ENCODE measurements at places on chromosomes 3 and 15.
A peak's percentile ranks its signal among the peaks of the same experiment; 100 is the strongest.

- no peak for DNase-seq
Observed at GRCh38 chr3:33456756-33457155, 16.6 kb upstream of the UBP1 start.

GRCh38 chr3:107978131-107979055 lies 112.4 kb downstream of the CD47 start:
- no peak for DNase-seq

- DNase-seq, result no peak
Observed at GRCh38 chr3:129286081-129286480, 7.4 kb downstream of the HMCES start.

- DNase-seq, result no peak
Observed at GRCh38 chr15:68054628-68055223, 611 bp downstream of the PIAS1 start.

DNA sequence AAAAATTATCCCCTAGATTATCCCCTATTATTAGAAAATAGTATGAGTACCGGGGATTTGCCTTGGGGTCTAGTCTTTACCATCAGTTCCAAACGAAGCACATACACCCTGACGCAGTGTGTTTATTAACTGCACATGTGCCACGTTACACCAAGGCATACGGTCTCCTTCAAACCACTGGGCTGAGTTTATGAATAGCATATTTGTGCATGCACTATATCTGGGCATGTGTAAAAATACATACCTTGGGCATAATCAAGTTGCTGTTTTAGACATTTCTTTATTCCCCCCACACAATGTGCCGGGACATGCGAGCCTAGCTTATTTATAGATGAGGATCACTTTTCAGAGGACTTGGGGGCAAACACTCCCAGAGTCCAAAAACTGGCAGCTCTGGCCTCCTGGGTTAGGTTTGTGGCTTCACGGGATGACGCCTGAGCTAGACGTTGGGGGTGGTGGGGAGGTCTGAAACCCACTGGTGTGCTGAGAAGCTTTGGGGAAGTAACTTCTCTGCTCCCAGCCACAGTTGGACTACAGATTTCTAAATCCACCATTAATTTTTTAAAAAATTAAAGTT lies 16.2 kb downstream of the IGDCC4 start:
- no peak for DNase-seq

DNA sequence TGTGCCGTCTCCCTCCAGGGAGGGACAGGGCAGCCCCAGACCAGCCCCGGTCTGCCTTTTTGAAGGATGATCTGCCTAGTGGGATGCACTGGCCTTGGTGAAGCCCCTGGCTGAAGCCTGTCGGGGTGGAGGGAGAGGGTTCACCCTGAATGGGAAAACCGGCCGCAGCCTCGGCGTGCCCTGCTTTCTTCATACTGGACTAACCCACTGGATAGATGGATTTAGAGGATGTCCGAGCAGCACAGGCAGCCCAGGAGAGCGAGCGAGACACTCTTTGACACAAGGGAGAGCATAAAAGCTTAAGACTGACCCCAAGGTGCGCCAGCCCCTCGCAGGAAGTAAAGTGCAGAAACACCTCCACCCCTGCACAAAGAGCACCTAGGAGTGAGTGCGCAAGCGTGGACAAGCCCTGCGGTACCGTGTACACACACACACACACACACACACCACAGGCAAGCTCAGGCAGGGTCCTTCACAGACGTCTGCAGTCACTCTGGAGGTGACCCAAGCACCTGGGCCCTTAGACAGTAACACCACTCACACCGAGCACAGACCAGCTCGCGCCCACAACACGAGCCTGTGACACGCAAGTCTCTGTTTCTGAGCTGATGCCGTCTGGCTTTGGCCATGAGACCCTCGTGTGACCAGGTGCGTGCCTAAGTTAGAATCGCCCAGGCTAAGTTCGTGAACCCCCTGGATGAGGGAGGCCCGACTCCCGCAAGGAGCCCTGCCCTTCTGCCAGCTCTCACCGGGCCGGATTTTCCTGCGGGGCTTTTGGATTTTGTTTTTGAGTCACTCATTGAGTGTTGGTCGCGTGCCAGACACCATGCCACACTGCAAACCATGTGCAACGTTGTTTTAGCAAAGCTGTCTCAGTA lies 11.3 kb downstream of the SEMA4B start:
- DNase-seq, result peak; percentile 77

GRCh38 chr3:7962301-7962700 lies 539.3 kb upstream of the LMCD1 start:
- no peak for DNase-seq

GRCh38 chr3:50050361-50050760 lies 38.4 kb upstream of the RBM5 start:
- no peak for DNase-seq

GRCh38 chr15:99732751-99733267 lies 428 bp downstream of the LYSMD4 start:
- no peak for DNase-seq

- no peak for DNase-seq
Observed at GRCh38 chr3:45026957-45027356, 854 bp downstream of the CLEC3B start.

DNA sequence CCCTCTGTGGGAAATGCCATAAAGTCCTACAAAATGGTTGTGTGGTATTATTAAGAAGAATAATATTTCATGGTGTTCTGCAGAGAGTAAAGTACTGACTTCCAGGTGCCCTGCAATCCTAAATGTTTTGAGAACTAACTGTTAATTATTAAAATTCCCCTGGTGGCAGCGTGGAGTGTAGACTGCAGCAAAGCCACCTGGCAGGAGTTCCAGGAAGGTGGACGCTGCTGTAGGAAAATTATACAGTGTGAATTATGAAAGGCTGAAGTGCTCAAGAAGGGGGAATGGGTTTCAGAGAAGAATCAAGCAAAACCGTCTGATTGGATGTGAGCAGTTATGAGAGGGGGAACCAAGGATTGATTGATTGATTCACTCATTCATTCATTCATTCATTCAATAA lies 572.4 kb upstream of the PPP2R3A start:
- no peak for DNase-seq

DNA sequence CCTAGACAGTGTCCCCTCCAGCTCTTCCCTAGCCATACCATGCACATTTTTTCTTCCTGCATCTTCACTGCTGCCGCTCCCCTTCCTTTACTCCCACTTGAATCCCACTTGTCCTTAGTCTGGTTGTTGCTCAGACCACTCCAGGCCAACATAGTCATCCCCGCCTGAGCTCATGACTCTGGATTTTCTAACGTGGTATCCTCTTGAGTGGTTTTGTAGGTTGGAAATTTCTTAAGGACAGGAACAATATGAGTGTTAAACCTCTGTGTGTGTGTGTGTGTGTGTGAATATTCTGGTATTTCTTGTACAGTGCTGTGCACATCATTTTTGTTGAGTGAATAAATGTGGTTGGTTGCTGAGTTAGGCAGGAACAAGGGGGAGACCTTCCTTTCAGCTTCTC lies 3.1 kb downstream of the BAHD1 start:
- DNase-seq, result no peak

DNA sequence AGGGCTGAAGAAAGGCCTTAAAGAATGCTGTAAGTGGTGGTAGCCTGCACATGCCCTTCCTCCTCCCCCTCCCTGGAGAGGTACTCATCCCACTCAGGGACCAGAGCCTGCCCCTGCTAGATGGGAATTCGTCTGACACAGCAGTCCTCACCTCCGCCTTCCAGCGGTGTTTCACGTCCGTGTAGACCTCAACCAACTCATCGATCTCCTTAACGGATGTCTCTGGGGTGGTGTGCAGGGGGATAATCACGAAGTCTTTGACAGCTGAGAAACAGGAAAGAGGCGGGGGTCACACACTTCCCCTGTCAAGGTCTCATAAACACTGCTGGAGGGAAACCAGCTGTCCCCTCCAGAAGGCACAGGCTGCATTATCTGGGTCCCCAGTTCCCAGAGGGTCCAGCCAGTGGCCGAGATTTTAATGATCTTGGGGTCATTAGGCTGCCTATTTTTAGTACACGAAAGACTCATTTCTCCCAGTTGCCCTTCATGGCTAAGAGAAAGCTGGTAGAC lies 9.9 kb downstream of the DNASE1L3 start:
- DNase-seq, result no peak

- no peak for DNase-seq
Observed at GRCh38 chr3:167198949-167199600, 181.0 kb downstream of the ZBBX start.

GRCh38 chr15:44873103-44873502 lies 83.4 kb upstream of the TERB2 start:
- no peak for DNase-seq

GRCh38 chr15:83115410-83115809 lies 8.0 kb downstream of the TM6SF1 start:
- DNase-seq, result no peak

DNA sequence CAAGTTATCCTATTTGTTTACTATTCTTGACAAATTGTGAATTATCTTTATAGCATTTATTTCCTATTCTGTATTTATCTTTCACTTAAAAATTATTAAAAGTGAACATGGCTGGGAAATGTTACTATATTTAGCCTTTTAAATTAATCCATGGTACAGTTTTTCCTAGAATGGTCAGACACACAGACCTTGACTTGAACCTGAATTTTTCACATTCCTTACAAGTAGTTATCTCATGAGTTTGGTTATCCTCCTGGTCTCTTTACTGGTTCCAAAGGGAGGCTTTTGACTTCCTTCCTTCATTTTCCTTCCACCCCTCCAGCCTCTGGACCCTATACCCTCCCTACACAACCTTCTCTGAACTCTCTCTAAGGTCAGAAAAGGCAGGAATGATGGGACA lies 280.6 kb downstream of the SATB1 start:
- no peak for DNase-seq

- DNase-seq, result no peak
Observed at GRCh38 chr3:156577736-156578135, 22.8 kb upstream of the SSR3 start.

GRCh38 chr3:50658416-50658815 lies 16.3 kb upstream of the DOCK3 start:
- no peak for DNase-seq

GRCh38 chr3:180571831-180572598 lies 29.9 kb upstream of the TTC14 start:
- DNase-seq, result no peak

- DNase-seq, result no peak
Observed at GRCh38 chr15:98760112-98760826, 111.9 kb downstream of the IGF1R start.

GRCh38 chr3:126390751-126391150 lies 4.0 kb upstream of the CFAP100 start:
- DNase-seq, result no peak

DNA sequence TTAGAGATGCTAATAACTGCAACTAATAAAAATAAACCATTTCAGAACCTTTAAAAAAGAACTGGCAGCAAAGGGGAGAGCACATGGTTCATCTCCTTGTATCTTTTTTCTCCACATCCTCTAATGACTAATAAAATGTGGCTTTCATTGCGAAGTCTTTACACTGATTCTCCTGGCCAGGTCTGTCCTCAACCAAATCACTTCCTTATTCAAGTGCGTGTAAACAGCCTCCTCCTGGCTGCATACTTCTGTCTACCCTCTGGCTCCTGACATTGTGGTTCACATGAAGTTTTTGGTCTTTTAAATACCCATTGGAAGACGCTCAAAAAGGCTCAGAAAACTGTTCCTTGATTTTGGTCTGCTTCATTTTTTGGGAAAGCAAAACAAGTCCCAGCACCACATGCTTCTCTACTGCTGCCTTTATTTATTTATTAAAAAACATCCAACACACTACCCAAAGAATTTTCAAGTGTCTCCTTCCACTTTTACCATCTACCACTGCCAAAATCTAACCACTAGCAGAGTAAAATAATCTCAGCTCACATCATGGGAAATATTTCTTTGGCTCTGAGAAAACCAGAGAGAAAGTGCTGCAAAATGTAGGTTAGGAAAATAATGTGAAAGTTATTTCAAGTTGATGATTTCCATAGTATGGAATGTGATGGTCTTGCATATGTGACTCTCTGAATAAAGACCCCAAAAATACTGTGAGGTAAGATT lies 85.1 kb downstream of the EFL1 start:
- no peak for DNase-seq

- no peak for DNase-seq
Observed at GRCh38 chr3:9081184-9081818, 118.0 kb upstream of the RAD18 start.

DNA sequence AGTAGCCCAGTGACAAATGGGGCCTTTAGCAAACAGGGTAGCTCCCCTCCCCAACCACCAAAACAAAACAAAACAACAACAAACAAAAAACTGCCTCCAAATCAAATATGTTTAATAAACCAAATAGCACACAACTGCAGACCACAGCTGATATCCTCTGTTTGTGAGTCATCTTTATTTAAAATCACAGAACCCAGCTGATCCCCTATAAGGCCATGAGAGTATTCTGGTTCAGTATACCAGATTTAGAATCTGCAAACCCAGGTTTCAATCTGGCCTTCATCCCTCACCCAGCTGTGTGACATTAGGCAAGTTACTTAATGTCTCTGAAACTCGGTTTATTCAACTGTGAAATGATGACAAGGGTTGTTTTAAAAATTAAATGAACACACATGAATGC lies 124.5 kb downstream of the SUCLG2 start:
- no peak for DNase-seq

GRCh38 chr15:63923993-63924950 lies 90.5 kb upstream of the HERC1 start:
- no peak for DNase-seq

GRCh38 chr15:28184166-28184565 lies 85.1 kb upstream of the OCA2 start:
- no peak for DNase-seq

DNA sequence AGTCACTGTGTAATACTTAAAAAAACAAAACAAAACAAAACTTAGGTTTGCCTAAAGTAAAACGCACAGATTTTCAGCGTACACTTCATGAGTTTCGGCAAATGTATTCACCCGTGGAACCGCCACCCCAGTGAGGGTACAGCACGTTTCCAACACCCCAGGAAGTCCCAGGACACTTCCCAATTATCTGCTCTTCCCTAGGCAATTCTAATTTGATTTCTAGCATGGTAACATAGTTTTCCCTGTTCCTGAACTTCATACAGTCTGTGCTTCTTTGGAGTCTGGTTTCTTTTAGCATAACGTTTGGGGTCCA lies 497 bp upstream of the CLASP2 start:
- DNase-seq, result no peak

DNA sequence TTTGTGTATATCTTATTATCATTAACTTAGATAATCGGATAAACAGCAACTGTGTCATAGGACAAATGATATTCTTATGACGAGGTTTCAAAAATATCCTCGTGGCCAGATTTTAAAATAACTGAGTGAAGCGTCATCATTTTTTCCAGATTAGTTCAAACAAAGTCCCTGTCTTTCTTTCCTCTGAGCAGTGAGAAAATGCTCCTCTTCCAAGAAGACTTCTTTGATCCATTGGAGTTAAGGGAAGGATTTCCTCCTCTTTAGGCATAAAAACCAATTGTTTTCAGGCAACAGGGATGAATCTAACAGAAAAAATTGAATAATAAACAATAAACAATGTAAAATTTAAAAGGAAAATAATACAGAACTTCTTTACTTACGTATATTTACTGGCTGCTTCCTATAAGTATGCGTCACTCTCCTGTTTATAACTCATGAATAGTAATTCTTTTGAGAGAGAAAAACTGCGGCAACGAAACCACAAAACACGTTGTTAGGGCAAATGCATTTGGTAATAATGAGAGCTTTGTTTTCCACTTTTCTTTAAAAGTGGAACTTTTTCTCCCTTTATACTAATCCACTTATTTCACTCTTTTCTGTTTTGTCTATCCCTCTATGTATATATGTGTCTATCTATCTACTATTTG lies 419.4 kb upstream of the ONECUT1 start:
- no peak for DNase-seq

GRCh38 chr3:188476935-188477334 lies 323.0 kb downstream of the LPP start:
- DNase-seq, result no peak

Measured in PC-9 (cell line).